ENCODE measurements at places on chromosomes 6 and 20.
A peak's percentile ranks its signal among the peaks of the same experiment; 100 is the strongest.

DNA sequence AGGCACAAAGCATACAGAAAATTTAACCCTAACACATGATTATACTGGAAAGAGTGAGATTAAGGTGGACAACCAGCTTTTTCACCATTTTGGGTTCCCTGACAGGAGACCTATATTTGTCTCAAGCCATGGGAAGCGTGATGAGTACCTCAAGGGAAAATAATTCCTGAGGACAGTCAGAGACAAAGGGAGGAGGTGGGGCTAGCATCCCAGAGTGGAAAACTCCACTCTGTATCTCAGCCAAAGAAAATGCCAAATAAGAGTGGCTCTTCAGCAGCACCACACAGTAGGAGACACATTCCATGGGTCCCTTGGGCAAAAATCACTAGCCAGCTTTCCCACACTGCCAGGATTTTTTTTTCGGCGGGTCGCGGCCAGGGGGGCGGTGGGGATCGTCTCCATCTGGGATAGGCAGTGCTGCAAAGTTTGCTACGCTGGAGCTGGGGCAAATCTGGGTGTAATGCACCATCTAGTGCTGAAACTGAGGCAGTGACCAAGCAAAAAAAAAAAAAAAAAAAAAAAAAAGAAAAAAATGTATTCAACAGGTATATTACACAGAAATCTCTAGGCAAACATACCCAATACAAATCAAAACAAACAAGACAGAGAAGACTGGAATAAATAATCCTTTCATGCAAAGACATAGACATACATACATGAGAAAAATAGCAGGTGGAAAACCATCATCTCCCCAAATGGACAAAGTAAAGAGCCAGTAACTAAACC lies 77.3 kb upstream of the SLC35F1 start:
- DNase-seq = no peak

DNA sequence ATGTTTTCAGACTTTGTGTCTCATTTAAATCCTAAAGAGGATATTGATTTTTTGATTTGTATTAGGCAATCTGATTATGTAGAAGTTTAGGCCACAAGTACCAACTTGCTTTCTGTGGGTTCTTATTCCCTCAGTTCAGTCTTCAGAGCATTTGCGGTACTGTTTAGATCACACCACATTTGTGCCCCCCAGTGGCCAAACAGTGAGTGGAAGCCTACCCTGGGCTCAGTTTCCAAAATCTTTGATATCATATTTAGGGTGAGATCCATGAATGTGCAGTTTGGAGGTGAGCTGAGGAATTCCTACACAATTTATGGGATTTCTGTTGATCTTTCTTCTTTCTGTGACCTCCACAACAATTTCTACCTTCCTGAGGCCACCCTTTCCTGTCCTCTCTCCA lies 92.3 kb upstream of the FUT9 start:
- no peak for DNase-seq

- DNase-seq = no peak
Measured at GRCh38 chr6:36505744-36506534, 41.3 kb downstream of the STK38 start.

DNA sequence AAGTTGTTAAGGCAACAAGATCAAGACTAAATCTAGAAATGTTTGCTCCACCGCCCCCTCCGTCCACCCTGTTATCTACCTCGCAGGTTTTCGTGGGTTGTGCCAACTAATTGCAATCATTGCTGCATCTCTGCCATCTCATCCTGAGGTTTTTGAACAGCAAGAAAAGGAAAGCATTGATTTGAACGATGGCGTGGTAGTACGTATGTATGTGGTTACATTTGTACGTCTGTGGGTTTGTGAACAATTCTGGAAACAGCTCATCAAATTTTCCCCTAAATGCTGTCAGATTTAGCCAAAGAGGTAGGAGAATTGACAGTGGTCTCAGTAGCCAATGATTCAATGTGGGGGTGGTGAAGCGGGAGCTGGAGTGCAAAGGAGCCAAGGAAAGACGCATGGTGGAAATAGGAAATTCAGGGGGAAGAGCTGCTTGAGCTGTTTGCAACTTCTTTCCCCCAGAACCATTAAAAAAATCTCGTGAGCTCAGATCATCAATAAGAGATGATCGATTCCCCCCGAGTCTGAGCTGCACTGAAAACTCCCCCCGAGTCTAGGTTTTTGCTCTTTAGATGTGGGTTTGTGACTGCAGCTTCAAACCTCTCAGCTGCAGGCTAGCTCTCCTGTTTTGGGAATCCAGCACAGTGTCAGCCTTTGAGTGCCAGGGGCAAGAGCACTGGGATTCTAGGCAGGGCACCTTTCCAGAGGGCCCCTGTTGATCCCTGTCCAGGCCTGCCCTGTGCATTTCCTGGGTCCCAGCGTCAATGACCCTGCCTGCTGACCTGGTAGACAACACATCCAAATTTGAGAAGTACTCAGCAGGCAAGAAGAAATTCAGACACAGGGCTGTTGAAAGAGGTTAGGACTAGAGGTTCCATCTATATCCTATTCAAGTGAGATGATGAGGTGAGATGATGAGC lies 72.6 kb upstream of the LY86 start:
- DNase-seq = no peak

DNA sequence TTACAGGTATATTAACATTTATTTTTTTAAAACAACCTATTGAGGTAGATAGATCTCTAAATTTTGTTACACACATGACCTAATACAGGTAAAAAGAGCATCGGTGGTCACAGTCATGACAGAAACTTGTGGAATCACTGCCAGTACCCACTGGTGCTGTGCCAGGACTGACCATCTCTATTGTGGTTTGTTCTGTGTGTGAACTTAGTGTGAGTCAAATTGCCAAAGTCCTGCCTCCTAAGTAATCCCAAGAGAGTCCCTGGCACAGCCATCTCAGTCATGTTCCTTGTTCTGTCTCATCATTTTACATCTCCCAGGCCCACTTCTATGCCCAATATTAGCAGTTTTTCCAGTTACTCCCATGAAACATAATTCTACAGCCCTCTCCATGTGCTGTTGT lies 21.4 kb downstream of the GSTA2 start:
- DNase-seq = no peak

DNA sequence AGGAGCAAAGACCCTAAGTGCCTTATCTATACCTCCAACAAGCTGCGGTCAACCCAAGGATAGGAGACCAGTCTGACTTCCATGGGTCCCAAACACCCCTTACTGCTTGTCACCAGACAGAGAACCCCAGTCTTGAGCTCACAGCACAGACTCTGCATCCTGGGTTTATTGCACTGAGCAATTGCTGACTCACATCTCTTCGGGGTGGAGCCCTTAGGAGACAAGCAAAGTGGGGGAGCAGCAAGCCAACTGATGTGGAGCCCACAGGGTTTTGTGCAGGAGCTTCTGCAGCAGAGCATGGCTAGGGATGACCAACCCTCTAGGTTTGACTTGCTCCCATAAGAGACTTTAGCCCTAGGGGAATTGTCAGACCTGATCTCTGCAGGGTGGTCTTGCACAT lies 38.6 kb upstream of the EYS start:
- no peak for DNase-seq

DNA sequence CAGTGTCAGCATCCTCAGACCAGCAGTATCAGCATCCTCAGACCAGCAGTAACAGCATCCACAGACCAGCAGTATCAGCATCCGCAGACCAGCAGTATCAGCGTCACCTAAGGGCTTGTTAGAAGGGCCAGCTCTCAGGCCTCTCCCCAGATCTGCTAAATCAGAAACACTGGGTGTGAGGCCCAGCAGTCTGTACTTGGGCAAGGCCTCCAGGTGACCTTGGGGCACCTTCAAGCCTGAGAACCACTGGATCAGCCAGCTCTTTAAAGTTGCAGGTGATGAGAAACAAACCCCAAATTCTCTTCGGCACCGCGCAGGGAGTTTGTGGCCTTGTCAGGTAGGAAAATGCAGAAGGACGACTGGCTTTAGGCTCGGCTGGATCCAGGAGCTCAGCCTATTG lies 290.5 kb upstream of the CDH4 start:
- DNase-seq = no peak

GRCh38 chr6:54361734-54362133 lies 53.5 kb downstream of the TINAG start:
- DNase-seq = no peak

- no peak for DNase-seq
Measured at GRCh38 chr20:11935212-11936154, 17.8 kb downstream of the BTBD3 start.

DNA sequence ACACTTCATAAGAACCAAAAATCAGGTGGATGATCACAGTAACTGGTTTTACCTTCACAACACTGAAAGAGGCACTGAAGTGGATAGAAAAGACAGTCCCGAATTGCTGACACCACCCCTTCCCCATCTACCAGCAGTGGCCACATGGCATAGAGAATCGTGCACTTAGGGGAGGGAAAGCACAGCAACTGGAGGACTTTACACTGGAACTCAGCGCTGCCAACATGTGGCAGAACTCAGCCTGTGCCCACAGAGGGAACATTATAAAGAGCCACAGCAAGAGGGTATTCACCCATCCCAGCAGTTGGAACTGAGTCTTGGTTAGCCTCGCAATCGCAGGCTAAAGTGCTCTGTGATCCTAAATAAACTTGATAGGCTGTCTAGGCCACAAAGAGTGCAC lies 6.5 kb upstream of the KIAA1586 start:
- no peak for DNase-seq

GRCh38 chr6:38187811-38188590 lies 368.5 kb downstream of the ZFAND3 start:
- no peak for DNase-seq

DNA sequence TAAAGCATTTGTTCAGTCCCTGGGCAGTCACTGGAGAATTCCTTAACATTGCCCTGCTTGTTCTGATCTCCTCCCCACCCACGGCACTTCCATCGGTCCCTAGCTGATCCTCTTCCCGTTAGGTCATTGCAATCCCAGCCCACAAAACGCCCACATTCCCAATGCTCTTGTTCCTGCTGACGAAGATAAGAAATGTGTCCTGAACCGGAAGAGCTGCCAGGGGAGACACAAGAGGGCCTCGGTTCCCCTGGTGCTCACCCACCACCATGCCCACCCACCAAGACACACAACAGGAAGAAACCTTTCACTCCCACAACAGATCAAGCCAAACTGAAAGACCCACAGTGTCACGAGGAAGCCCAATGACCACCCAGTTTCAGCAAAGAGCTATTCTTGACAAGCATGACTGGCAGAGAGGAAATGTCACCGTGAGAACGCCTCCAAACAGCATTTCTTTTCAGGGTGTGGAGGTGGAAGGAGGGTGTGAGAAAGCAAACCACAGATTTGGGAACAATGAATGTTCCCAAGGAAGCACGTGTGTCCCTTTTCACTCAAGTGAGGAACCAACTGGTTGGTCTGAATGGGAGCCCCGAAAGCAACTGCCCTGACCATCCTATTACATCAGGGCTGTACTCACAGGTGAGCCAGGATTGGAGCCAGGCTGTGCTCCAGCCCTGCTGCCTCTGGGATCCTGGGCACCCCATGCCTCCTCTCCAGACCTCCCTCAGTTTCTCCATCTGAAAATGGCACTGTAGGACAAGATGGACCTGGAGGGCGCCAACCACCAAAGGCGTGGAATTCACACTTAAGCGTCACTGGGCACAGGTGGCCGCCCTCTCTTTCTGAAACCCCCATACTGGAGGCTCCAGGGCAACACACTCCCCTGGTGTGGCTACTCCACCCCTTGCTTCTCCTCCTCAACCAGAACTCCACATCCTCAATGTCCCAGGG lies 97.5 kb downstream of the ZMYND8 start:
- peak; percentile 29 for DNase-seq

DNA sequence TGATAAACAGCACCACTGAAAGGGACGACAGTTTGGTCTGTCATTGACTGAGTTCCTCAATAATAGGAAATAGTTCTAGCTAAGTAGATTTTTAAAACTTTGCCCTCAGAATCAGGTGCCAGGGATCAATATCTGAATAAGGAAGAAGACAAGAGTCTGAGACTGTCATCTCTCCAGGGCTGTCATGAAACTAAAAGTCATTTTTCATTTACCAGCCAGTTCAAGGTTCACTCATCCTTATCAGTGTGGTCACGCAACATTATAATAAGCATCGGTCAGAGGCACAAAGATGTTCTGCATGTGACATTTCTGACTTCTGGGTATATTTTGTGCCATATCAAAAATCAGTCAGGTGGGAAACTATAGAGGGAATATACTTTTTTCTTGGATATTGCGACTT lies 52.5 kb upstream of the E2F3 start:
- no peak for DNase-seq

- DNase-seq = no peak
Measured at GRCh38 chr6:100617633-100618350, 153.1 kb upstream of the SIM1 start.

DNA sequence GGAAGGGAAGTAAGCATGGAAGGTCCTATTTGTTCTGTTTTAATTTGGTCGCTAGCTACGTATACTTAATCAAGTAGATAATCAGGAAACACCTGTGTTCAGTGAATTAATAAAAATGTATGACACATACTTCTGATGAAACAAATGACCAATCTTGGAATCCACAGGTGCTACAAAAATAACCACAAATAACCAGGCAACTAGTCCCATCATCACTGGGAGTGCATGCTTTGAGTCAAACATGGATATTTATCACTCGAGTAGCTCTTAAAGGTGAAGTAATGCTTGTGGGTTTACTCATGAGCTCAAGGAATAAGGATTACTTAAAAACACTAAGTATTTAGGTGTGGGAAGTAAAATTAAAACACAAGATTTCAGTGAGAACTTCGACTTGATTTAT lies 285.6 kb upstream of the ID4 start:
- DNase-seq = no peak

DNA sequence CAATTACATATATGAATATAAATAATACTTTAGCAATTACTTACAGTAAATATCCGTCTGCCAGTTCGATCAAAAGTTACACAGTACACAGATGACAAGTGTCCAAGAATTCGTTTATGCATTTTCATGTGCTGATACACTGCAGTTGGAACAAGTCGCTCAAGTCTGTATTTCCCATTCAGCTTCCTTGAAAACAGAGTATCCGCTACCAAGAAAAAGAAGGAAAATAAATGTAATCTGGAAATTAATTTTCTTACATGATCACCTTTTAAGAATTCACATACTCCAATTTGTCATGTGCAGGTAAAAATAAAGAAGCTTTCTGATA lies 35.3 kb downstream of the PHIP start:
- DNase-seq = no peak

DNA sequence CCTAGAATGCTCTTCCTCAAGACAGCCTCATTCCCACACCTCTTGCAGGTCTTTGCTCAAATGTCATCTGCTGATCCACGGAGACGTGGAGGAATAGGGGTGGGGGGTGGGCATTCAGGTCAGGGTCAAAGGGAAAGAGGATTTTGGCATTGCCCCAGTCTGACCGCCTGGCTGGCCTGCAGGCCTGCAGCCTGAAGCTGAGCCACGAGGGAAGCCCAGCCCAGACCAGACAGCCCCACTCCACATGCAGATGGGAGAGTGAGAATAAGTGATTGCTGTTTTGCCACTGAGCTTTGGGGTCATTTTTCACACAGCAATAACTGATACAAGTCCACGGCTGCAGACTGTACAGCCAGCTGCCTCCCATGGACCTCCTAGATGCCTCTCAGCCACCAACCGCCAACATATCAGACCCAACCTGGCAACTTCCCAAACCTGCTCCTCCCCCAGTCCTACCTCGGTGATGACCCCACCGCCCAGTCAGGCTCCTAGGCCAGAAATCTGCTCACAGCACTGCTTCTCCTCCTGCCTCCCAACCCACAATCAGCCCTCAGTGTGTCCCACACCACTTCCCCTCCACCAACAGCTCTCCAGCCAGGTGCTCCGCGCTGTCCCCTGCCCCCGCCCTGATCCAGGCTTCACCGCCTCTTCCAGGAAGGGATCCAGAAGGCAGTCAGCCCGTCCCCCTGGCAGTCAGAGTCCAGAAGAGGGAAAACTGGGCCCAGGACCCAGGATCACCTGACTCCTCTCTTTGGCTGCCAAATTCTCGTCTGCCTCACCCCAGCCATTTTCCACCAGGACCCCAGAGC lies 14.0 kb downstream of the KIAA1755 start:
- DNase-seq = no peak

- no peak for DNase-seq
Measured at GRCh38 chr20:47370850-47371782, 14.6 kb upstream of the ZMYND8 start.
